Breast epithelium (tissue), 4 donors: ENCODE measurements at places on chromosomes 5 and 9. TPM values are rescaled to one million over a fixed set of nuclear protein-coding genes. Genes with fewer than 3 reads are reported as not detected.

GRCh38 chr5:962386-962785, 46.2 kb upstream of the NKD2 start:
- no peak overlapping the region for H3K27ac ChIP-seq
- no peaks in the 10 kb centered on the region for H3K36me3 ChIP-seq
- DNase-seq, result no peak
- H3K27me3 ChIP-seq, result no peaks in the 10 kb centered on the region

- H3K4me1 ChIP-seq, result peaks cover 10% of the 10 kb centered on the region
- H3K27ac ChIP-seq, result no peak overlapping the region
- no peak for DNase-seq
Observed at GRCh38 chr5:1108865-1109174, 3.0 kb downstream of the SLC12A7 start.

DNA sequence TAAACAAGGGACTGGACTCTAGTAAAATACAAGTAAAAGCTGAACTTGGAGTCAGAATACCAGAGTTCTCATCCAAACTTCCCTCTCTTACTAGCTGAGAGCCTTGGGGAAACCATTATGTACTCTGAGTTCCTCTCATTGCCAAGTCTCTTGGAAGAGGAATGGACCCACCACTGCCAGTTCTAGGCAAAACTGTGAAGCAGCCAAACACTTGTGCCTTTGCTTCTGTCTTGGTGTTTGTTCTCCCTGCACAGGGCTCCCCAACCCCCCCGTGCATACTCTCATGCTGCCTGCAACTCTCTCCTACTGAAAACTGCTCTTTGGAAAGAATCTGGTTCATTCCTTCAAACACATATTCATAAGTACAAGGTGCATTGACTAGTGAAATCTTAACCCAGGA, 102.6 kb downstream of the PDZD2 start:
- no peaks in the 10 kb centered on the region for H3K27me3 ChIP-seq
- H3K4me1 ChIP-seq, result no peaks in the 10 kb centered on the region
- H3K36me3 ChIP-seq, result no peaks in the 10 kb centered on the region
- H3K27ac ChIP-seq, result no peak overlapping the region
- H3K4me3 ChIP-seq, result no peak overlapping the region

- H3K27ac ChIP-seq, result no peak overlapping the region
- no peaks in the 10 kb centered on the region for H3K4me1 ChIP-seq
- no peak for DNase-seq
- no peaks in the 10 kb centered on the region for H3K27me3 ChIP-seq
- H3K36me3 ChIP-seq, result no peaks in the 10 kb centered on the region
Observed at GRCh38 chr5:128241051-128241695, 157.6 kb downstream of the SLC12A2 start.

Gene TTC39B
- total RNA-seq, result 6.2 TPM

DNA sequence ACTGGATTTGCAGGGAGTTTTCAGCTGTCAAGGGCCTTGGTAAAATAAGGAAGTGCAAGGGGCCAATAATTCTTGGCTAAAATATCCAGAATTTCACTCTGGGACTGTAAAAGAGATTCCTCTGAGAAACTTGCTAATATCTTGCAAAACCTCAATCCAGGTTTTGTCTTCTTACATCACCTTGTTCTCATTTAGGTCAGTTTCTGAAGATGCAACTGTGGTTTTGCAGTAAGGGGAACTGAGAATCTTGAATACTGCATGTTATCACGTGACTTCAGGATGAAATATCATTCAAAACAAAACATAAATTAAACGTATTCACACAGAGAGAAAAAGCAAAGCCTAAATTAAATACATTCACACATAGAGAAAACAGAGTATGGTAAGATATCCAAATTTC, 35.0 kb upstream of the RIC1 start:
- no peak for DNase-seq
- no peaks in the 10 kb centered on the region for H3K36me3 ChIP-seq
- H3K27me3 ChIP-seq, result no peaks in the 10 kb centered on the region
- no peaks in the 10 kb centered on the region for H3K4me1 ChIP-seq
- H3K27ac ChIP-seq, result no peak overlapping the region

DNA sequence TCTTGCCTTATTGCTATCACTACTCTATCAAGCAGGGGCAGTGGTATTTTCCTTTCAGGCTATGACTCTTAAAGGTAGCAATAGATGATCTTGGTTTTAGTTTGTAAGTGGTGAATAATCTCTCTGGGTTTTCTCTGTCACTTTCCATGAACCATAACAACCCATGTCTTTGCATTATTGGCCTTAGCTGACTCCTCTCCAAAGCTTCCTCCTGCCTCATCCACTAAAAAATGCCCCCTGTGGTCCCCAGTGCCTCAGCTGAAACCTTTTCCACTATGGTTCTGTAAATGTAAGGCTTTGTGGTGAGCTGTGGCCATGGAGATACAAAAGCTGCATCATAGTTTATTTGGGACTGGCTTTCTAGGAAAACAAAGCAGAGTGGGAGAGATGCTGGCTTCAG, 128.8 kb downstream of the GPBP1 start:
- no peaks in the 10 kb centered on the region for H3K27me3 ChIP-seq
- DNase-seq, result no peak
- no peaks in the 10 kb centered on the region for H3K36me3 ChIP-seq
- H3K4me3 ChIP-seq, result no peak overlapping the region
- H3K4me1 ChIP-seq, result no peaks in the 10 kb centered on the region
- no peak overlapping the region for H3K27ac ChIP-seq

DNA sequence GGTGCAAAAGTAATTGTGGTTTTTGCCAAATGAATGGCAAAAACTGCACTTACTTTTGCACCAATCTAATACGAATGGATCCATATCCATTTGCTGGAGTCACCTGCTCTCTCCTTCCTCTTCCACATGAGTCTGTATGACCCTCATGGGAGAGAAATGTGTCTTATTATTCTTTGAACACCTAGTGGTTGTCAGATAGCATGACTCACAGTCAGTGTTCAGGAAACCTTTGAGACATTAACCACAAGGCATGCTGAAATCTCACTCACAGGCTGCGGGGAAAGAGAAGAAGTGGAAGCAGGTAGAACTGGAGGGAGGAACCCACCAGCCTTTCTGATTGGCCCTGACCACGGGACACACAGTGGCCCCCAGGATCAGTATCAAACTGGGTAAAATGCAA, 222.8 kb upstream of the KLF4 start:
- no peaks in the 10 kb centered on the region for H3K4me1 ChIP-seq
- H3K36me3 ChIP-seq, result no peaks in the 10 kb centered on the region
- H3K4me3 ChIP-seq, result no peak overlapping the region
- no peak overlapping the region for H3K27ac ChIP-seq
- no peaks in the 10 kb centered on the region for H3K27me3 ChIP-seq

Gene PCDHGA11
- 5.0 TPM for total RNA-seq

DNA sequence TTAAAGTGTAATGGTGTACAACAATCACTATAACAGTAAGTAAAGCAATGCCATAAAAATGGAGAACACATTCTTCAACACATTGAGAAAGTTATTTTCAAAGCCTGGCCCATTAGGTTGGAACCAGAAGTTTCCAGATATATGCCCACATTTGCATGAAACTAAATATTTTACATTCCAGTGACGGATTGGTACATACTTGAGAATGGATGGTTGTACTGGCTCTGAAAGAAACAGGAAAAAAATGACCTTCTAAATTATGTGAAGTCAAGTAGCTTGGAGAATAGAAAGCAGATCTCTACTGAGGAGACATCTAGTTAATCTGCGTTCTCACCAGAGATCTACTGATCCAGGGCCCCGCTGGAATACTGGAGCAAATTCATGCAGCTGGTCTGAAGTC, 1037.0 kb downstream of the NR2F1-AS1 start:
- H3K27me3 ChIP-seq, result no peaks in the 10 kb centered on the region
- no peak overlapping the region for H3K27ac ChIP-seq
- no peaks in the 10 kb centered on the region for H3K36me3 ChIP-seq
- H3K4me3 ChIP-seq, result no peak overlapping the region
- DNase-seq, result no peak

DNA sequence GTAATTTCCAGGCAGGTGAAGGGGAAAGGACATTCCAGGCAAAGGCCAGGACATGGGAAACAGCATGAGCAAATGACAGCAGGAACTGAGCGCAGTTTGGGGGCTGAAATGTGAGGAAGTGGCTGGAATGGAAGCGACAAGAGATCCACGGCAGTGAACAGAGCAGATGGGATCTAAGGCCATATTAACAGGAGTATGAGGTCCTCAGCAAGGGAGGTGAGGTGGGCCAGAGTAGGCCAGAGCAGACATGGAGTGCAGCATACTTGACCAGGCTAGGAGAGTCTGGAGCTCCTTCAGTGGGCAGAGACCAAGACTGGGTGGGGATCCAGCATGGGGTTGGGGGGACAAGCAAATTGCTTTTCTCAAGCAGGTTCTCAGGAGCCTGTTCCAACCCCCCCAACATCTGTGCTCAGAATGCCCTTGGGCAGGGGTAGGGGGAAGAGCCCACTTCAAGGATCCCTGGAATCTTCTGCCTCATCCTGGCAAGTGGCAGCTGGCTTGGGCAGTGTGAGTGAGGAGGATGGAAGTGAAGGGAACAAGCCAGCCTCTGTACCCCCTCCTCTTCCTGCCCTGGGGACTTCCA, 34.5 kb downstream of the DAB2IP start:
- no peak overlapping the region for H3K27ac ChIP-seq
- H3K36me3 ChIP-seq, result no peaks in the 10 kb centered on the region
- no peak for DNase-seq
- H3K4me3 ChIP-seq, result no peak overlapping the region
